H54 (cell line): ENCODE measurements at places on chromosomes 13 and 19.

- DNase-seq, result no peak
Observed at GRCh38 chr13:28794396-28794795, 25.7 kb upstream of the MTUS2 start.

GRCh38 chr19:10580979-10581631 lies 6.0 kb downstream of the AP1M2 start:
- DNase-seq, result peak; percentile 67

- DNase-seq, result no peak
Observed at GRCh38 chr13:73578251-73578875, 519.6 kb downstream of the KLF5 start.

GRCh38 chr13:89965252-89965651 lies 1382.2 kb upstream of the MIR17HG start:
- DNase-seq, result no peak

GRCh38 chr13:27858046-27858445 lies 61.8 kb upstream of the PDX1 start:
- DNase-seq, result no peak

- no peak for DNase-seq
Observed at GRCh38 chr13:112651750-112652511, 37.9 kb upstream of the ATP11A start.

- DNase-seq, result no peak
Observed at GRCh38 chr13:20984879-20985278, 76.5 kb downstream of the LATS2 start.

GRCh38 chr13:99055735-99056134 lies 77.9 kb upstream of the DOCK9 start:
- no peak for DNase-seq
